ENCODE measurements at places on chromosomes 5 and 9. TPM values are rescaled to one million over a fixed set of nuclear protein-coding genes. Genes with fewer than 3 reads are reported as not detected.

Gene IL3
- not detected for total RNA-seq

Gene FGD3
- 6.5 TPM for total RNA-seq

Gene EIF4E1B
- total RNA-seq = not detected

Gene SLC25A2
- total RNA-seq = 0.79 TPM

Gene TRPM6
- total RNA-seq = 1.5 TPM

Gene TRIM36
- total RNA-seq = not detected

Gene CD274
- total RNA-seq = 3.5 TPM

Gene LCN15
- not detected for total RNA-seq

Gene FOXD4
- total RNA-seq = not detected

Gene SLCO6A1
- not detected for total RNA-seq

Gene CYLC2
- not detected for total RNA-seq

Gene CAMK2A
- total RNA-seq = 0.04 TPM

Gene MVB12B
- 3.2 TPM for total RNA-seq

Gene PCDHB13
- 2.7 TPM for total RNA-seq

Gene PCDHGA7
- 3.1 TPM for total RNA-seq

Gene SLC6A7
- not detected for total RNA-seq

Gene HAPLN1
- total RNA-seq = 0.18 TPM

GRCh38 chr5:76358-77169, 15.4 kb upstream of the PLEKHG4B start:
- no peak for DNase-seq

GRCh38 chr5:107669096-107670031, 1.4 kb downstream of the EFNA5 start:
- DNase-seq = no peak

DNA sequence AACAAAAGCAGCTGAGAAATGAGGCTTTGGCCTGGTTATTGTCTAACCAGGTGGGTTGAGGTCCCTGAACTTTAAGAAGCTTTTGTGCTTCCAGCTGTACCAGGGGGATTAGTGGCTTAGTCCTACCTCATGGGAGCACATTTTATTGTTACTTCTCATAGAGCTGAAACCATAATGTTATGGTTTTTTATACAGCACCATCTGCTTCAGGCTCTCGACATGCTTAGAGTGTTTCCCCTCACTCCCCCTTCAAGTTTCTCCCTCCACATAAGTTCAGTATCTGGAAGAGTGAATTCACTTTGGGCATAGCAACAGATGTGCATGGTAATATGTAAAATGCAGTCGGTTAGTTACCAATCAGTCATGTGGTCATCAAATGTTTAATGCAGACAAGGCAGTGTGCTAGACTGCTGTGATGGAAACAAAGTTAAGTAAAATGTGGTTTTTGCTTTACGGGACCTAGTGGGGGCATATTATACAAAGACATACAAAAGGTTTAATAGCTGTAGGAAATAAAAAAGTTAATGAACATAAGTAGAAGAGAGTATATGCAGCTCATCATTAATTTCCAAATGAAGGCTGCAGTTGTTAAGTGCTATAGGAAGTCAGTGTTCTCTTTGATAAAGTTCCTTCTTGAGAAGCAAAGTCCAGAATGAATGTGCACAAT, 95.9 kb upstream of the SPRY4 start:
- DNase-seq = no peak

- no peak for DNase-seq
These were observed 60.1 kb upstream of the SPATA31D4 start for GRCh38 chr9:81868145-81868544.

- no peak for DNase-seq
These were observed 156.6 kb upstream of the DMRT1 start for GRCh38 chr9:684941-685340.

GRCh38 chr5:111975133-111975532, 218.1 kb upstream of the NREP start:
- no peak for DNase-seq

- DNase-seq = no peak
These were observed 108.5 kb downstream of the ELAVL2 start for GRCh38 chr9:23717505-23717904.

- no peak for DNase-seq
These were observed 737.3 kb downstream of the MTRR start for GRCh38 chr5:8606231-8606630.

DNA sequence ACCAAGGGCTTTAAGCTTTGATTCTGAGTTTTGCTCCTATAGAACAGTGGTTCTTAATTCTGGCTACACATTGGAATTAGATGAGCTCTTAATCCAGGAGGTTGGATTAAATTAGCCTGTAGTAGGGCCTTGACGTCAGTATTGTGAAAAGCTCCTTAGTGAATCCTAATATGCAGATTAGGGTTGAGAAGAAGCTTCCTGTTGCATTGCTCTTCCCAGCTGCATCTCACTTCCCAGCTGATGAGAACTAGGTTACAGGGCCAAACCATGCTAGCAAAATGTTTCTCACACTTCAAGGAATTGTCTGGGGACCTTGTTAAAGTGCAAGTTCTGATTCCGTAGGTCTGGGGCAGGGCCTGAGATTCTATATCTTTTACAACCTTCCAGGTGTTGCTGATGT, 300.0 kb downstream of the ZSWIM6 start:
- DNase-seq = no peak

- no peak for DNase-seq
These were observed 112.8 kb downstream of the MVB12B start for GRCh38 chr9:126439402-126439765.

GRCh38 chr5:39485079-39485478, 60.3 kb upstream of the DAB2 start:
- no peak for DNase-seq

DNA sequence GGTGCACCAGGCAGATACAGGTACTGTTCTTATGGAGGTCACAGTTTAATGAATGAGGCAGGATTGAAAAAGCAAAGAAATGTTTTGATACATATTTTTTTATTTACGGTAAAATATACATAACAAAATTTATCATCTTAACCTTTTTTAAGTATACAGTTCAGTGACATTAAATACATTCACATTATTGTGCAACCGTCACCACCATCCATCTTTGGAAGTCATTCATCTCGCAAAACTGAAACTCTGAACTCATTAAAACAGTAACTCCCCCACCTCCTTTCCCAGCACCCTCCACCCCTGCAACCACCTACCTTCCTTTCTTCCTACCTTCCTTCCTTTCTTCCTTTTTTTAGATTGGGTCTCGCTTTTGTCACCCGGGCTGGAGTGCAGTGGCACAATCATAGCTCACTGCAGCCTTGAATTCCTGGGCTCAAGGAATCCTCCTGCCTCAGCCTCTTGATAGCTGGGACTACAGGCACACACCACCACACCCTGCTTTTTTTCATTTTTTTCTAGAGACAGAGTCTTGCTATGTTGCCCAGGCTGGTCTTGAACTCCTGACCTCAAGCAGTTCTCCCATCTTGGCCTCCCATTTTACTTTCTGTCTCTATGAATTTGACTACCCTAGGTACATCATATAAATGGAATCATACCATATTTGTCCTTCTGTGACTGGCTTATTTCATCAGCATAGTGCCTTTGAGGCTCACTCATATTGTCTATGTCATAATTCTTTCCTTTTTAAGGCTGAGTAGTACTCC, 22.5 kb upstream of the PSD2 start:
- no peak for DNase-seq

- DNase-seq = no peak
These were observed 31.8 kb upstream of the CKS2 start for GRCh38 chr9:89278997-89279739.

DNA sequence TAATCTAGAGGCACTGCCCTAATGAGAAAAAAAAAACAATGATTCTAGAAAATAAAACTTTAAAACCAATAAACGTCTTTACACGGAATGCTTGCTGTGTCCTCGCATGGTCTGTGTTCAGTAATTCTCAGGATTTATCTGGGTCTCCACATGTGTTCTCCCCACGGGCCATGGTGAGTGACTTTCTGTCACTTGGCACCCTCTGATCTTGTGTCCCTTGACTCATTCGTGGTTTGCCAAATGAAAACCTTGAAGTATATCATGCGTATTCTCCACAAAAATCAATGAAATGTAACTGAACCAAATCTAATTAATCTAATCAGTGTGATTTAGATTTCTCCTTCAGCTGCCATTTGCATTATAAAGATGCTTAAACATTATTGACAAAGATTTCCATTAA, 48.0 kb downstream of the UBE2QL1 start:
- no peak for DNase-seq

DNA sequence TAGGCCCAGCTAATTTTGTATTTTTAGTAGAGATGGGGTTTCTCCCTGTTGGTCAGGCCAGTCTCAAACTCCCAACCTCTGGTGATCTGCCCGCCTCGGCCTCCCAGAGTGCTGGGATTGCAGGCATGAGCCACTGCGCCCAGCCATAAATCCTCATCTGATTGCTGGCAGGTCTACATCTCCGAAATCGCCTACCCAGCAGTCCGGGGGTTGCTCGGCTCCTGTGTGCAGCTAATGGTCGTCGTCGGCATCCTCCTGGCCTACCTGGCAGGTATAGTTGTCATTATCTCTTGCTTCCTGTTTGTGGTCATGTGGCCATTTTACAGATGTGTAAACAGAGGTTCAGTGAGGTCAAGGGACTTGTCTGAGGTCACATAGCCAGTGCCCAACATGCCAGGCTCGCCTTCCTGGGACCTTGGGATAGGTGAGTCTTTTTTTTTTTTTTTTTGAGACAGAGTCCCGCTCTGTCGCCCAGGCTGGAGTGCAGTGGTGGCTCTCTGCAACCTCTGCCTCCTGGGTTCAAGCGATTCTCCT, 2.8 kb downstream of the SLC2A8 start:
- no peak for DNase-seq

GRCh38 chr5:165224366-165225045, 1719.1 kb downstream of the MAT2B start:
- no peak for DNase-seq

GRCh38 chr5:149597618-149598017, 16.3 kb downstream of the ARHGEF37 start:
- no peak for DNase-seq

DNA sequence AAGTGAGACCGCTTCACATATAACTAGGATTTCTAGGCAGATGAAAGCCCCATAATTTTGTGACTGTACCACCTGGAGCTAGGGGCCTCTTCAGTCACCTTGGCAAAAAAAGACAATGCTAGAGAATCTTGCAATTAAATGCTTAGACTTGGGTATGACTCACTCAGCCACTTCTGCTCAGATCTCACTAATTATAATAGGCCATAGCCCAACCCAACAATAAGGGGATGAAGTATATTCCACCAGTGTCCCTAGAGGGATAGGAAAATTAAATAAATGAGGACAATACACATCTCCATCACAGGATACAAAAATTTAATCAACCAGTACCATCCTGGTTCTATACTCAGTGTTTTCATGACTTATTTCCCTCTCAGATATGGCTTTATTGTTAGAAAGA, 1079.9 kb upstream of the C9orf72 start:
- DNase-seq = no peak

DNA sequence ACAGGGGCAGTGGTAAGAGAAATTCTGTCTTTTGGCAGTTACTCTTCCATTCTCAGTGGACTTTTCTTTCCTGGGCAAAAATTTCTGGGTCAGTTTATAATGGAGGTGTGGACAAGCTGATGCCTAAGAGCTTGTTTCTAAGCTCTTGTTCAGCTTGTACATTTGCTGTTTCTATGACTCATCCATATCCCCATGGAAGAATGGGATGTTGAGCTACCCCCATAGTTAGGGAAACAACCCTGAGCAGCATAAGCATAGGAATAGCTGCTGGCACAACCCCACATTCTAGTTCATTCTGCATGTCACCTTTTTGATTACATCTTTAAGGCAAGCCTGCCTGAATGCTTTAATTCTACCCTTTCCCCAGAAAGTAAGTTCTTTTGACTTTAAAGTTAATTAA, 173.3 kb downstream of the PSAT1 start:
- no peak for DNase-seq

- DNase-seq = no peak
These were observed 176.1 kb downstream of the CETN3 start for GRCh38 chr5:90233476-90233875.

DNA sequence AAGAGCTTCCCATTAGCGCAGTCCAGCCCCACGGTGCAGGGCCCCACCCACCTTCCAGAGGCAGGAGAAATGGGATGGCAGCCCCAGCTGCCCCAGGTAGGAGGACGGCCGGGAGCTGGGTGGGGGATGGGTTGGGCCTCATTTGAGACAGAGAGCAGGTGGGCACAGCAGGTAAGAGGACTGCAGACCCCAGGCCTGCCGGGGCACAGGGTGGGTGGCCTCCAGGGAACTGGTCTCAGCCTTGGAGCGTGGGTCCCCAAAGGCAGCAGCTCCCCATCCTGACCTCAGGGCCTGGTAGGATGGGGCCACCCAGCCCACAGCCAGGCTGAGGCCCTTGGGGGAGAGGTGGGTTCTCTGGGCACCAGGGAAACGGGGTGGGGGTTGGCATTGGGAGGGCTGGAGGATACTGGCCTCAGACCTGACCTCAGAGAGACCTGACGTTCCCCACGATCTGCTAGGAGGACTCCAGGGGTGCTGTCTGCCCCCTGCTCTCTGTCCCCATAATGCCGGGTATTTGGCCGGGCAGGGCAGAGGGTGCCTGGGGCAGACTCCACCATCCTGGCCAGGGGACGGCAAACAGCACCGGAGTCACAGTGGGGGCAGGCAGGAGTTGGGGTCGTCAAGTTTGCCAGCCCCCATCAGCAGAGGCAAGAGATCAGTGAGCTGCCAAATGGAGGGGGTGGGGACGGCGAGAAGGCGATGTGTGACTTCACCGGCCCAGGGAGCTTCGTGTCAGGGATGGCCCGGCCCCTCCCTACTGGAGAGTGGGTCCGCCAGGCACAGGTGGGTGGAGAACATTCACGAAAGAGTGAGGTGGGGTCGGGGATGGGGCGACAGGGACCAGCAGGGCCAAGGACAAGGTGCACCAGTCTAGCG, 6.8 kb upstream of the QRFP start:
- DNase-seq = no peak

GRCh38 chr5:40572391-40572790, 107.3 kb upstream of the PTGER4 start:
- no peak for DNase-seq

DNA sequence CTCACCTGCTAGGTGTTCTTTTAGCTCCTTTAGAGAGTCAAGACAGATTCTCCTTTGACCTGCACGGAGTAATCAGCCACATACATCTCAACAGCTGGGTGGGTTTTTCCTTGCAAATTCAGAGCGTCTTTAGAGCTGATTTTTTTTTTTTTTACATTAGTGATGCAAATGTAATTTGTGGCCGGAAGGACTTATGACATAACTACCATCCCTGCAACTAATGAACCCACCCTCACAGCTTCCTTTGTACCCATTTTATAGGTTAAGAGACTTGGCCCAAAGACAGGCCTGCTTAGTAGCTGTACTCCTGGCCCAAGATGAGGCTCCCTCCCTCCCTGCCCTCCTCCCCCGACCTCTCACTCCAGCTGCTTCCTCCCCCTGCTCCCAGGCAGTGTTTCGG, 69.9 kb upstream of the NIPAL4 start:
- DNase-seq = no peak

All from esophagus squamous epithelium (tissue), 5 donors.